ENCODE measurements at places on chromosomes 4 and X.

DNA sequence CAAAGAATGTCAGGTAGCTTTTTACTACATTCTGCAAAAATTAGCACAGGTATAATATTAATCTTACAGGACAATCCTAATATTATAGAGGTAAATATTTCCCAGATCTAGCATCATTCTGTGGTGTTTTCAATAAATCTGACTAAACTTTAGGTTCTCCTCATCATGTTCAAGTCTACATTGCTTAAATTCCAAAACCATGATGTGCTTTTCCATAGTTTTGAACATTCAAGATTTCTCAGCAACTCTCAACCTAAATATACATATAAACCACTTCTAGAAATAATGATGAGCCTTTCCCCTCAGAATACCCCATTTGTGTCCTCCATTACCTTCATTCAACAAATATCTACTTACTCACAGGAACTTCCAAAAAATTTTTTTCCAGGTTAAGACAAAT is 23.1 kb downstream of the EIF4E start:
- DNase-seq: no peak

DNA sequence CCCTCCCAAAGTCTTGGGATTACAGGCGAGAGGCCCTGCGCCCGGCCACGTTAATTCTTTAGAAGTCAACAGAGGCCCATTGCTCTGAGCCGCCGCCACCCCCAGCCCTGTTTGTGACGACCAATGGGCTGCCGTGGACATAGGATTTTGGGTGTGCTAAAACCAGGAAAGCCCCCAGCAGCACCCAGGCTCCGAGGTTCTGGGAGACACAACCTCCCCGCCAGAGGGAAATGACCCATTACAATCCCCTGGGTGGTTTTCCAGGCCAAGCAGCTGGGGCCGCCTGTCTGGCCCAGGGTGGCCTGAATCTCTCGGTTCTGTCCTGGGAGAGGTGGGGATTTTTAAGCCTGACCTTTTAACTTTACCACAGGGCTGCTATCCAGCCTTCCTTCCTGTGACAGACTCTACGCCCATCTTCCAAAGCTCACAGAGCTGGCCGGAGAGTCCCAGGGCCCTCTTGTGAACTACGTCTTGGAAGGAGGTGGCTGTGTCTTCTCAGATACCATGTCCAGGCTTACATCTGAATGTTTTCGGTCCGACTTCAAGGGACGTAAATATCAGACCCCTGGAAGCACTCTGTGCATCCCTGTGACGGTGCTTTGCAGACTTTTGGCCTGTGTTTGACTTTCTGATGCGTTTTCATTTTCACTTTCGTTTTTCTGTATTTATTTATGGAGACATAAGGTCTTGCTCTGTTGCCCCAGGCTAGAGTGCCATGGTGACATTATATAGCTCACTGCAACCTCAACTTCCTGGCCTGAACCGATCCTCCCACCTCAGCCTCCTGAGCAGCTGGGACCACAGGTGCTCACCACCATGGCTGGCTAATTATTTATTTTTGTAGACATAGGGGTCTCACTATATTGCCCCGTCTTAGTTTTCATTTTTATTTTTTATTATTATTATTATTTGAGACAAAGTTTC is 36.0 kb downstream of the P2RY8 start:
- DNase-seq: no peak

- DNase-seq: no peak
These were observed 388.1 kb upstream of the IGFBP7 start for GRCh38 chr4:57498251-57498650.

- DNase-seq: no peak
These were observed 11.7 kb downstream of the LAS1L start for GRCh38 chrX:65522739-65523372.

DNA sequence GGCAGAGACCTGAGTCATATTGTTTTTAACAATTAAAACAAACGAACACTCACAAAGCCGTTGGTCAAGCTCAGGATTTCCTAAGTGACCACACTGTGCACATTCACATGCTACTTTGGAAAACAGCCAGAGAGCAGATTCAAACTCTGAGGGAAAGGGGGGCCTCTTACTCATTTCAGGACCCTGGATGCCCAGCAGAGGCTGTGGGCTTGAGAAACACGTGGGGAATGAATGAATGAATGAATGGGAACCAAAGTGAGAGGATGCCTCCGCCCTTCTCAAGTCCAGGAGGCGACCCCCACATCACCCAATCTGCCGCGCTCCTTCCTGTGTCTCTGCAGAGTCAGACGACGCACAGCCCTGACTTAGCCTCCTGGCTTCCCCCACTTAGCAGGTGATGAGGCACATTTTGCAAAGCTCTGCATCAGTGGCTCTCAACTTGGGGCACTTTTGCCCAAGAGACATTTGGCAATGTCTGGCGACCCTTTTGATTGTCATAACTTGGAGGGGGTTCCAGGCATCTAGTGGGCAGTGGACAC is 76.0 kb downstream of the ABLIM2 start:
- no peak for DNase-seq

- no peak for DNase-seq
These were observed 118.7 kb upstream of the AP1S2 start for GRCh38 chrX:15973299-15973698.

DNA sequence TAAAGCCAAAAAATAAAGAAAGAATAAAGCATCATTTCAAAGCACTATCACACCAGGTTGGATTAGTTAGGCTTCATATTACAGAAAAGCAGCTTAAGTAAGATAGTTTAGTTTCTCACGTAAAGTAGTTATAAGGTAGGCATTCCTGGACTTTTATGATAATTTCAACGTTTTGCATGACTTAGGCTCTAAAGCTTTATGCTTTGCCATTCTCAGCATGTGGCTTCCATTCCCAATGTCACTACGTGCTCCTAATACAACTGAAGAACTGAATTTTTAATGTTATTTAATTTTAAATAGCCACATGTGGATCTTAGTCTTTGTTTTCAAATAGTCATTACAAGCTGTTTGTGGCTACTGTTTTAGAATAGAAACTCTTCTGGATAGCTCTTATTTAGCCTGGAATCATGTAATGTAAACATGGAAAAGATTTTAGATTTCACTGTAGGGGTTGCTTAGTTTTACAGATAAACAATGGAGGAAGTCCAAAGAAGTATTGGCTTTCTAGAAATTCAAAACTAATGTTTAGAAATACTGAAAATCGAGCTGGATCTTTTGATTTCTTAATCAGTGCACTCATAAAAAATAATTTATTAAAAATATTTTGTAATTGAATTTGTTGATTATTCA is 710.0 kb downstream of the IL1RAPL1 start:
- no peak for DNase-seq

DNA sequence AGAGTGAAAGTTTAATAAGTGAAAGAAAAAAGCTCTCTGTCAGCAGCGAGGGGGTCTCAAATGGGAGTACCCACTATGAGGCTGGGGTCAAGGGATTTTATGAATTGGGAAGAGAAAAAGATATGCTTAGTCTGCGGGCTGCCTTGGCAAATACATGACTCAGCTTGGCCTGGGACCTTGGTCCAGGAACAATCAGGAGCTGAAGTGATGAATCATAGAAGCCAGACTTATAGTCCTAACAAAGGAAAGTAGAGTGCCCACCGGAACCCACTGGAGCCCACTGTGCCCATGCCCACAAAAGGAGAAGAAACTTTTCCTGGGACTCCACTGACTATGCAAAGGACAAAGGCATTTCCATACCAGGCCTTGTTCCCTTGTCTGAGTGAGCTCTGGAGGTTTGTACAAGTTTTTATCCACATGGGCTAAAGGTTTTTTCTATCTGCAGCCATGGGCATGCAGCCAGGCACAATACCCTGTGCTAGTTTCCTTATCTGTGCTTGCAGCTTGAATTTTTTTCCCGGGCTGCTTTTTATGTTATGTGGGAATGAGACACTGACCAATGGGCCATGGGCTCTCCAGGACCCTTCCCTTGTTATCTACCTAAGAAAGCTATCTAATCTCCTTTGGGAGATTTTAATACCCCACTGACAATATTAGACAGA is 201.7 kb downstream of the FAM133A start:
- no peak for DNase-seq

GRCh38 chr4:185479507-185479971 is 8.0 kb upstream of the CCDC110 start:
- DNase-seq: no peak

- no peak for DNase-seq
These were observed 178.3 kb downstream of the CHIC2 start for GRCh38 chr4:53886090-53886489.

DNA sequence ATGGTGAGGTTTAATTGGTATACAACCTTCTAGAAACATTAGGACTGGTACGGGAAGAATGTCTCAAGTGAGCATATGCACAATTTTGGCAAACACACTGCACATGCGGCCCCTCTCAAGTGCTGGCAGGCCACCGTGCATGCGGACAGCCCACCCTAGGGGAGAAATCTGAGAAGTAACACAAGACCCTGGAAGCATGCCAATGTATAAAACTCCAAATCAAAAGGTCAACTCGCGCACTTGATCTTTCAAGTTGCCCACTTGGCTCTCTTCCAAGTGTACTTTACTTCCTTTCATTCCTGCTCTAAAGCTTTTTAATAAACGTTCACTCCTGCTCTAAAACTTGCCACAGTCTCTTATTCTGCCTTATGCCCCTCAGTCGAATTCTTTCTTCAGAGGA is 488.3 kb downstream of the CFAP47 start:
- no peak for DNase-seq
